Astrocyte of the hippocampus (primary cell): ENCODE measurements at places on chromosomes 3 and 15.

DNA sequence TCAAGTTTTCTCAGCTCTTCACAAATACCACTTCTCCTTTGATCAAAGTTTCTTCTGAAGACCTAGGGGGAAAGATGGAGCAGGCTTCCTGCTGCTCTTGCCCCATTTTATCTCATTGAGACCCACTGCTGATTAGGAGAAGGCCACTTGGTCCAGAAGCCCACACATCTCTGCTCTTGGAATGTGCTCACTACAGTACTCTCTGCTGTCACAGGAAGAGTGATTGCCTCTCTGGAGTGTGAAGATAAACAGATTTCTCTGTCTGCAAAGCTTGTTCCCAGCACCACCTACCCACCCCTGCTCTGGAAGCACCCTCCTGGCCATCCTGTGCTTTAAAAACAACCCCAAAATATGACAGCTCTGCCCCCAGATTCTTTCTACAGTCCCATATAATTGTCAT is 41.3 kb upstream of the PRTG start:
- no peak for DNase-seq

DNA sequence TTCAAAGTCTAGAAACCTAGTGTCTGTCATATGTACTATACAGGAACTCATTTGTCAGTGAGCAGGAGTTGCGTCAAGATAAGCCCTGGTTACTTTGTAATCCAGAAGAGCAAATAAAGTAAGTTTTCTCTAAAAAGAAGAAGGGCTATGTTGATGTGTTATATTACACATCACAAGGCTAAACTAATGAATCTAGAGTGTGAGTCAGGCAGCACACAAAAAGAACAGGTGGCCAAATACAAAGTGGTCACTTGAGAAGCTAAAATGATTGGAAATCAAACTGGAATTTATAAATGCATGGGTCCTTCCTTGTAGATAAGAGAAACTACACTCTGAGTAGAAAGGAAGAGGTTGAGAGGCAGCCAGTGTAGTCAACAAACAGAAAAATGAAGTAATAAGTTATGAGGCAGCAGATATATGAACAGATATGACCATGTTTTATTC is 771.6 kb downstream of the DIPK2A start:
- DNase-seq = no peak

GRCh38 chr3:102687851-102688555 is 253.2 kb downstream of the ZPLD1 start:
- DNase-seq = no peak

- no peak for DNase-seq
Measured at GRCh38 chr3:26562021-26562768, 60.4 kb upstream of the LRRC3B start.

DNA sequence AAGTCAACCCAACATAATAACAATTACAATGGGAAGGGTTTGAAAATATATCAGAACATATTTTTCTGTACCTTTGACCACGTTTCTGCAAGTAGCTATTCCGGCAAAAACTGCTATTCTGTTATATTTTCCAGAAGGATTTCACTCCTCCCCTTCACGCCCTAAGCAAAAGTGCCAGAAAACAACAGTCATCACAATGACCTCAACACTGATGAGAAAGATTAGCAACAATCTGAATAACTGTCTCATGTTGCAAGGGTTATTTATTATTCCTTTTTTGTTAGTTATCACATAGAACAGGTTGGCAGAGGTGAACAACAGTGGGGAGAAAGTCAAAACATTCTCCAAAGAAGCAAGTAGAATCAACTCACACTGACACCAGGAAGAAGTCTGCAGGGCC is 269.4 kb upstream of the ARRDC4 start:
- no peak for DNase-seq

DNA sequence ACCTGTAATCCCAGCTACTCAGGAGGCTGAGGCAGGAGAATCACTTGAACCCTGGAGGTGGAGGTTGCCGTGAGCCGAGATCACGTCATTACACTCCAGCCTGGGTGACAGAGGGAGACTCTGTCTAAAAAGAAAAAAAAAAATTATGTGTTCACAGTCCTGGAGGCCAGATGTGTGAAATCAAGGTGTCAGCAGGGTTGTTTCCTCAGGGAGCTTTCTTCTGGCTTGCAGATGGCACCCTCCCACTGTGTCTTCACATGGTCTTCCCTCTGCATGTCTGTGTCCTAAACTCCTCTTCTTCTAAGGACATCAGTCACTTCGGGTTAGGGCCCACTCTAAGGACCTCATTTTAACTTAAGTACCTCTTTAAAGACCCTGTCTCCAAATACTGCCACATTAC is 56.1 kb upstream of the UBE2E1 start:
- DNase-seq = no peak

DNA sequence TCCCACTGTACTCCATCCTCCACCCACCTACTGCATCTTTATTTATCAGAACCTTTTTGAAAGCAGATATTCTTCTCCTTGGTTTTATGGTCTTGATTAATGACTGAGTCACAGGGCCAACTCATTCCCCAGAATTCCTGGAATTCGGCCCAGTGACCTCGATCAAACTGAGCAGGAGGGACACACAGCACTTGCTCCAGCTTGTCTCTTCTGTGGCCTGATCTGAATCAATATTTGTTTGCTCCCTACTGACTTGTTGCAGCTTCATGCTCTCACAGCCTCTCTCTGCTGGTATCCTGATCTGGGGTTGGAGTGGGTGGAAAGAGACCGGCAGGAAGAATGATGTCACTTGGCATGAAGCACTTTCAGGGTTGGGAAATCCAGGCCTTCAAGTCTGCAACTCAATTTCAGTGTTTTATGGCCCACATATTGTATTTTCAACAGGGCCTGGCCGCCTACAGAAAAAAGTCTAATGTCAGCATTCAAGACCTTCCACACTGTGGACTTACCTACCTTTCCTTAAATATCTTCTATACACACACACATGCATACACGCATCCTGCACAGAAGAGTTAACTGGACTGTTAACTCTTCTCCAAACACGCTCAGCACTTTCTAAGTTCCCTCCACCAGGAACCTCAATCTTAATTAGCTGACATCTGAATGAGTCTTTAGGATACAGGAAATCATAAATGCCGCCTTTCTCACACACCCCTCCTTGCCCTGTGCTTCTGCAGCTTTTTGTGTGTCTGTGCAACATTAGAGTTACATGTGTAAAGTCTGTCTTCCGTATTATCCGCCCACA is 4.6 kb downstream of the ANXA2 start:
- DNase-seq = peak; percentile 91

DNA sequence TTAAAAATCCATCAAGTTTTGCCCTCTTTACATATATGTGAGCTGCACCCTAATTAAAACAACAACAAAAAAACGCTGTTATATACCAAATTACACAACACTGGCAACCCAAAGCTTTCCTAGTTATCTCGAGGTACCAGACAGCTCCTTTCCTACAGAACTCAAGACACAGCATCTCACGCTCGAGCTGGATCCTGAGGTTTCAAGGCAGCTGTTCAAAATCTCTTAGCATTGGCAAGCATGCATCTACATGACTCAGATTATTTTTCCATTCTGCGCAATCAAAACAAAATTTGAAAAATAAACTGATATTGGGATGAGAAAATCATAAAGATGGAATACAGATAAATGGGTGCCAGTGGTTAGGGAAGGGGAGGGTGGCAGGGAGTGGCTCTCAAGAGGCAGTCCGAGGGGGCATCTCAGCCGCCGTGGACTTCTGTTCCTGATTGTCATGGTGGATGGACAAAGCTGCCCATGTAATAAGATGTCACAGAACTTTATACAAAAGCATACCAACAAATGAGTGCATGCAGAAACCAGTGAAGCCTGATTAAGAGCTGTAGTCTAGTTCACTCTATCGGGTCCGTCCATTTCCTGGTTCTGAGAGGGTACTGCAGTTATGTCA is 91.5 kb downstream of the ADAMTS17 start:
- DNase-seq = no peak

GRCh38 chr15:26945046-26945445 is 25.9 kb upstream of the GABRG3 start:
- no peak for DNase-seq

DNA sequence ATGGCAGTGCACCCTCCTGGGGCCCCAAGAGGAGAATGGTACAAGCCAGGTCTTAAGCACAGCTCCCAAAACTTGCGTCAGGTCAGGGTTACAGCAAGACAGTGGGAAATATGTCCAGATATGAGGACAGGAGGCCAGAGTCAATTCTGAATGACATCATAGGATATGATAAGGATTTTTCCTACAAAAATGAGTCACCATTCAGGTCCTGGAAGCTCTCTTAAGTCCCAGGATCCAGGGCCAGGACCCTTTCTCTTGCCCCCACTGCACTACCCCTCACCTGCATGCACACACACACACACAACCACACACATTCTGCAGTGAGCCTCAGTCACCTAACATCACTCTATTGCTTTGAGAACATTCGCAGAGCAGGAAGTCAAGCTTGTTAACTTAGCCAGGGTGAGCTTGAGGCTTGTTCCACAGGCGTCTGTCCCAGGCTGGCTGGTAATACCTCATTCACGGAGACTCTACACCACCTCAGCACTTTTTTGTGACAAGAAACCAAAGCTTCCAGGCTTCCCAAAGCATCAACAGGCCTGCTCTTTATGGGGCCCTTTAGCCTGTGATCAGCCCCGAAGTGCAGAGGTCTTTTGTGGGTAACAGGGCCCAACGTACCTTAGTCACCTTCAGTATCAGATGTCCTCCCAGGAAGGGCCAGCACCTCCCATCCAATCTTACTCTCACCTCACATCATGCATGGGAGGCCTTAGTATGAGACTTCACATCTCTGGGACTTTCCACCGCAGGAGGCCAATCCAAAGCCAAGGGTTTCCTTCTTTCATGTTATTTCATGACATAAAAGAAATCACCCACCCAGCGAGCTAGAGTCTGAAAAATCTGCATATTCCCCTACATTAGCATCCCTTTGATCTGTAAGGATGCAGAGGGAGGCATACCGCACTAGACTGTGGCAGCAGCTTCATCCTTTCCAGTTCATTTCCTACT is 74.0 kb upstream of the LIPC start:
- DNase-seq = no peak

DNA sequence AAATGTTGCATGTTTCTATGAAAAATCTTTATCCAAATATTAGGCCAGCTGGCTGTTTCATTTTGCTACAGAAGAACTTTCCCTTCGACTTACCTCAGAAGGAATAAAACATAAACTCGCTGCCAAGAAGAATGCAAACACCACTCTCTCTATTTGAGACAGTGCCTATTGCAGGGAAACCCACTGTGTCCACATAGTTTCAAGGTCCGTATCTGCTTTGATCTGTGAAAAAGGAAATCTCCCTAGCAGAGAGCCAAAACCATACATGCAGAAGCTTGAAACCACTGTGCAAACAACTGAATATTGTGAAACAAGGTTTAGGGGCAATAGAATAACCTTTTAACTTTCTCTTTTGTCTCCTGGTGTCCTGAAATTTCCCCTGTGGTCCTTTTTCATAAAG is 35.0 kb upstream of the CAPN7 start:
- DNase-seq = no peak

DNA sequence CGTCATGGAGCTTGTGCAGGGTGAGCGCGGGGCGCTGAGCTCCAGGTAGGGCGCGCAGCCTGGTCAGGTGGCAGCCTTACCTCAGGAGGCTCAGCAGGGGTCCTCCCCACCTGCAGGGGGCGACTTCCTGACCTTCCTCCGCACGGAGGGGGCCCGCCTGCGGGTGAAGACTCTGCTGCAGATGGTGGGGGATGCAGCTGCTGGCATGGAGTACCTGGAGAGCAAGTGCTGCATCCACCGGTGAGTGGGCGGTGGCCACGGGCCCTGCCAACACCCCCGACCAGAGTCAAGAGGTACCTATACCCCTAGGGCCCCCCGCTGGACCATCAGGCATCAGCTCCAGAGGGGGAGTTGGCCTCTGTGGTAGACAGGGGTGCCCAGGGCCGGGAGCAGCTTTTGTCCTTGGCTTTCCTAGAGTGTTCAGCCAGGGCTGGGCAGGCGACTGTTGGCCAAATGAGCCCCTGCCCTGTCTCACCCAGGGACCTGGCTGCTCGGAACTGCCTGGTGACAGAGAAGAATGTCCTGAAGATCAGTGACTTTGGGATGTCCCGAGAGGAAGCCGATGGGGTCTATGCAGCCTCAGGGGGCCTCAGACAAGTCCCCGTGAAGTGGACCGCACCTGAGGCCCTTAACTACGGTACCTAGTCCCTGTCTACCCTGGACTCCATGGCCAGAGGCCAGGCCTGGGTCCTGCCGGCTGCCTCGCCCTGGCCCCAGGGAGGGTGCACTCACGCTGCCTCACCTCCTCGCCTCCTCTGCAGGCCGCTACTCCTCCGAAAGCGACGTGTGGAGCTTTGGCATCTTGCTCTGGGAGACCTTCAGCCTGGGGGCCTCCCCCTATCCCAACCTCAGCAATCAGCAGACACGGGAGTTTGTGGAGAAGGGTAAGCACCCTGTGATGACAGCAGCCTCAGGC is 9.1 kb downstream of the FES start:
- no peak for DNase-seq

- DNase-seq = peak; percentile 29
Measured at GRCh38 chr15:35060591-35060990, 24.5 kb downstream of the NANOGP8 start.

- peak; percentile 83 for DNase-seq
Measured at GRCh38 chr3:160006282-160007163, 17.9 kb downstream of the IL12A start.

- no peak for DNase-seq
Measured at GRCh38 chr3:41581700-41582099, 380.2 kb downstream of the ULK4 start.

- no peak for DNase-seq
Measured at GRCh38 chr3:149958171-149958796, 12.4 kb downstream of the PFN2 start.

DNA sequence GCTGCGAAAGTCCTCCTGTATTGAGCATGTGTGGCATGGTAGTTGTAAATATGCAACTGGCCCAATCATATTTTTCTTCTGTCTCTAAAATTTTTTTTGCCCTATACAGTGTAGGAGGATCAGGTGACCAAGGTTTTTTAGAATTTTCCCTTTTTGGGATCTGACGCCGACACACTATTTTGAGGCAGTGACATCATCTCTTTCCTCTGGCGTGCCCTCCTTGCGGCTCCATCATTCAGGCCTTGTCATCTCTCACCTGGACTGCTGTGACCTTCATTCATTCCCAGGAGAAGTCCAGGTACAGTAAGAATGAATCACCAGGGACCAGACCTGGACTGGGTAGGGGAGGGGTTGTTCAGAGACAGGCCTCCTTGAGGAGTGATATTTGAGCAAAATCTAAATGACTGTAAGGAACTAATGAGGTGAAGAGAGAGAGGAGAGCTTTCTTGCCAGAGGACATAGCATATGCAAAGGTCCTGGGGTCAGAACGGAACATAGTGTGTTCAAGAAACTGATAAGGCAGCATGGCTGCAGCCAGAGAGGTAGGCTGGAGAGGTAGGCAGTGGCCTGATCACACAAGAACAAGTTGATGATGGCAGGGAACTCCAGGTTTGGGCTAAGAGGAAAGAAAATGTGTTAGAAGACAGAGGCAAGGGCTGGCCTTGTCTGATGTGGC is 38.7 kb downstream of the ARNT2 start:
- DNase-seq = no peak

GRCh38 chr15:78944202-78944625 is 632 bp downstream of the CTSH start:
- DNase-seq = no peak
